Mesothelial cell of epicardium (in vitro differentiated cells): ENCODE measurements at places on chromosomes 3 and 15.

DNA sequence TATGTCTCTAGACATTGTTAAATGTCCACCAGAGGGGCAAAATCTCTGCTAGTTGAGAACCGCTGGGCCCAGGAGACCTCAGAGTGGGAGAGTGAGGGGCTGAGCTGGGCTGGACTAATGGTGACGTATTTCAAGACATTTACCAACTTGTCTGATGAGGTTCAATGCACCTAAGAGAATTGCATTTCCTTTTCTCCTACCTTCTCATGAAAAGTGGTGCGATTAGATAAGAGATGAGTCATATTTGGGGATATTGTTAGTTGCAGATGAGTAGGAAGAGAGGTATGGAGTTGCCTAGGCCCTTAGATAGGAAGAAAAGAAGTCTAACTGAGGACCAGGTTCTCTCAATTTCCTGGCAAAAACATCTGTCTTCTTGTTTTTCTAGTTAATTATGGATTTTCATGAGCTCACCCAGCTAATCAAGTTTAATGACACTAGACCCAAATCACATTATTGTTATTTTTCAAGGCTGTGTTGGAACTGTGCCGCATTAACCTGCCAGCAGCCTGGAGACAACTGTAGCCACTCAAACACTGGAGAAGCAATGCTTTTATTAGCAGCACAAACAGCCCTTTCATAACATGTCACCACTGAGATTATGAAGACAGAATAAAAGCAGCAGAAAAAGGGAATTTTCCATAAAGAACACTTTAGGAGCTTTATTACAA is 144.2 kb downstream of the PDCD6IP start:
- DNase-seq, result no peak

DNA sequence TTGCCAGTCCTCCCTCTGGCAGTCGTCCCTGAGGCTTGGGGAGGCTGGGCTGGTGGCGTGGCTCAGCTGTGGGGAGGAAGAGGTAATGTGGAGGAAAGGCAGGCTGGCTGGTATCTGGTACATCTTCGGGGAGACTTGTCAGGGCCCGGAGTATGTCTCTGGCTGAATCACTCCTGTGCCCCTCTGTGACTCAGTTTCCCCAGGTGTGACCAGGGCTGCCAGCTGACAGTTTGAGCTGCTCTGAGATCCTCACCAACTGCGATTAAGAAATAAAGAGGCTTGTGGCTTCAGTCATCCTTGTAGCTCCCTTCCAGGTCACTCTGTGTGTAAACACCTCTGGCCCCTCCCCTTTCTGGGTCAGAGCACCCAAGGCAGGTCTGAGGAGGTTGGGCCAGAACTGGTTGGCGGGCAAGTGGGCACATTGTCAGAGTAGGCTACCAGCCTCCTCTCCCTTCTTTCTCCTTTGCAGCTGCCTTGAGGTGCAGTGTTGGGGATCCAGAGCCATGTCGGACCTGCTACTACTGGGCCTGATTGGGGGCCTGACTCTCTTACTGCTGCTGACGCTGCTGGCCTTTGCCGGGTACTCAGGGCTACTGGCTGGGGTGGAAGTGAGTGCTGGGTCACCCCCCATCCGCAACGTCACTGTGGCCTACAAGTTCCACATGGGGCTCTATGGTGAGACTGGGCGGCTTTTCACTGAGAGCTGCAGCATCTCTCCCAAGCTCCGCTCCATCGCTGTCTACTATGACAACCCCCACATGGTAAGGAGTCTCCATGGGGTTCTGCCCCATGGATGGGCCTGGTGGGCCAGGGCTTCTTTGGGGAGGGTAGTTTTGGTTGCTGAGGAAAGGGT is 3.0 kb downstream of the TEX264 start:
- no peak for DNase-seq

DNA sequence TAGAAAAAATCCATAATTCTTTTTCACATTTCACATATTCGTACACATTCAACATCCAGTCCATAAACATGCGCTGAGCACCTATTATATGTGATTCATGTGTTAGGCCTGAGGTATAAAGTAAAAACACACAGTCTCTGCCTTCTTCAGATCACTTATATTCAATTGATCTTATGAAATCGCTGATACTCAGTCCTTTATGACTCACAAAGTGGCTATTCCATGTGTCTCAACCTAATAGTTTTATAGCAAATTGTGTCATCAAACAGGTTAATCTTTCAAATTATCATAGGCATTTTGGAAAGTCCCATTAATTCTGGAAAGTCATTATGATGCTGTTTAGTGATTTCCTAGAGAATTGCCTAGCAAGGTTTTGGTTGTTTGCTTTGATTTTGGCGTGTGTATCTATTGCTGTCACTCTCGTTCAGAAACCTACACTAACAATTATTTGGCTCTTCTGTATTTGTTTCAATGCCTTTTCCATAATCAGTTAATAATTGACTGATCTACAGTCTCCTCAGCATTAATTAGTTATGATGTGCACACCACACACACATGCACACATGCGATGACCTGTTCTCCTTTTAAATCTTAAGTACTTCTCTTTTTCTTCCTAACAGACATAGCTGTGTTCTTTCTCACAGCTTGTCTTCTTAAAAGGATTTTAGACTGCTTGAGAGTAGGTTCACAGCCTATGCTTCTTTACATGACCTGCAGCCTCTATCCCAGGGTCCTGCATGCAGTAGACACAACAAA is 353.1 kb downstream of the MECOM start:
- DNase-seq, result no peak

DNA sequence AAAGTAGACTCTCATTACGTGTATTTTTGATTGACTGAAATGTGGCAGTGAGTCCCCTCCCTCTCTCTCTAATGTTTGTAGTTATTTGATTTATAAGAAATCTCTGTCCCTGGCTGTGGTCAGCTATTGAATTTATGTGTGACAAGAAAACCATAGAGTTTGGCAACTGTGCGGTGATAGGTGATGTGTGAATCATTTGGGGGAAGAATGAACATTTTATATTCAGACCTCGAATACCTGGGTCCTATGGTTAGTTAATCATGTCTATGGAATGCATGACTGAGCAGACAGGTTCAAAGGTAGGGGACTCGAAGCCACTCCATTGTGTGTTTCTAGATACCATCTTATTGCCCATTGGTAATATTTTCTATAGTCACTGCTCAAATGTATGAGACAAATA is 712.1 kb downstream of the MECOM start:
- DNase-seq, result no peak

- DNase-seq, result no peak
These were observed 180.6 kb downstream of the PLCL2 start for GRCh38 chr3:17065315-17065714.

DNA sequence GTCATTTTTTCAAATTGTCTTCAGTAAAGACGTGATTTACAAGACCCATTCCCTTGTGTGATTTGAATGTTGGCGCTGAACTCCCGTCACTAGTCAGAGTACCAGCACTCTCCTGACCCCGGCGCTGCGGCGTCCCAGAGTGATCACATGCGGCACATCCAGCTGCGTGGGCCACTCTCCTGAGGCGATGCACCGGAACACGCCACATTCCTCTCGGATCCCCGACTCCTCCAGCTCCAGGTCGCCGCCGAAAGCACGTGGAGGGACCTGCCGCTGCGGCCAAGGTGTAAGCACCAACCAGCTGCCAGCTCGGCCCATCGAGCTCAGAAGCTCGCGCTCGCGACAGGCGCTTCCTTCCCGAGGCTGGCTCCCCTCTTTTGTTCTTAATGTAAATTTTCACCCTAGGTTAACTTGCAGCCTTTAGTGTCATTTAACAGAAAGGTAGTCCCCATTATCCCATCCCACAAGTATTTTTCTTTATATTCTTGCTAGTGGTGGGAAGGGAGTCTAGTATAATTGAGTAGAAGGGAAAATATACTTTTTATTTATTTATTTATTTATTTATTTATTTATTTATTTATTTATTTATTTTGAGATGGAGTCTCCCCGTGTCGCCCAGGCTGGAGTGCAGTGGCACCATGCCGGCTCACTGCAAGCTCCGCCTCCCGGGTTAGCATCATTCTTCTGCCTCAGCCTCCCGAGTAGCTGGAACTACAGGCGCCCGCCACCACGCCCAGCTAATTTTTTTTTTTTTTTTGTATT is 61.7 kb upstream of the VGLL3 start:
- no peak for DNase-seq

- no peak for DNase-seq
These were observed 8.4 kb downstream of the TMOD3 start for GRCh38 chr15:51837792-51838251.

- no peak for DNase-seq
These were observed 63.3 kb downstream of the LEO1 start for GRCh38 chr15:51908316-51908715.

- no peak for DNase-seq
These were observed 89.7 kb downstream of the EEFSEC start for GRCh38 chr3:128242818-128243601.

DNA sequence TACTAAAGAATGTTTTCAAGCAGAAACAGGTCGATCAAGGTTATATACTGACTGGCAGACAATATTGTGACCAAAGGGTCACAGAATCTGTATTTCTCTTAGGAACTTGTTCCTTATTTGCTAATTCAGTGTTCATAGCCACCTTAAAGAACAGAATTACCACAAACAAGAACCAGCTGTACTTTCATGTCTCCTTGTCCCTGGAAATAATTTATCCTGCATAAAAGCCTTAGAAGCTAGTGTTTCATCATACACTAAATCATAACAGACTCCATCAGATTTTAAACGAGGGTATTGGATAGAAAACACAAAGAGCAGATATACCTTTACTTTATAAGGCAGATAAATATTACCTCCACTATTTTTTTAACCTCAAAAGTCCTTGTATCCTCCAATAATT is 6.4 kb downstream of the DNAJC19 start:
- no peak for DNase-seq

- DNase-seq, result no peak
These were observed 207.6 kb upstream of the STAC start for GRCh38 chr3:36172699-36173098.

- no peak for DNase-seq
These were observed 177.4 kb downstream of the MINAR1 start for GRCh38 chr15:79609506-79609905.

GRCh38 chr3:35969406-35969805 is 330.1 kb downstream of the ARPP21 start:
- no peak for DNase-seq

GRCh38 chr3:30347679-30348216 is 258.7 kb upstream of the TGFBR2 start:
- no peak for DNase-seq

GRCh38 chr3:46670891-46671427 is 22.5 kb downstream of the ALS2CL start:
- DNase-seq, result peak; percentile 26
